Stimulated activated CD4-positive, alpha-beta T cell treated with anti-CD3 and anti-CD28 coated beads, Interleukin-4, amount 100 ng/mL, for 4 hours (primary cell): ENCODE measurements at places on chromosomes 6 and 20.

- DNase-seq = no peak
Observed at GRCh38 chr6:10505529-10505928, 15.6 kb upstream of the GCNT2 start.

GRCh38 chr6:120405947-120406346 is 928.3 kb downstream of the TBC1D32 start:
- no peak for DNase-seq

GRCh38 chr20:53706466-53707370 is 113.1 kb upstream of the ZNF217 start:
- DNase-seq = no peak

- no peak for DNase-seq
Observed at GRCh38 chr6:43089467-43089866, 13.4 kb downstream of the PTK7 start.

GRCh38 chr6:10722570-10722819 is 375 bp upstream of the TMEM14C start:
- DNase-seq = no peak

GRCh38 chr6:121020656-121021055 is 313.6 kb downstream of the TBC1D32 start:
- no peak for DNase-seq

GRCh38 chr20:63137851-63138415 is 78.0 kb downstream of the YTHDF1 start:
- no peak for DNase-seq
